Hindlimb muscle (tissue), 1 donor: ENCODE measurements at places on chromosomes 4 and X. TPM values are rescaled to one million over a fixed set of nuclear protein-coding genes. Genes with fewer than 3 reads are reported as not detected.

DNA sequence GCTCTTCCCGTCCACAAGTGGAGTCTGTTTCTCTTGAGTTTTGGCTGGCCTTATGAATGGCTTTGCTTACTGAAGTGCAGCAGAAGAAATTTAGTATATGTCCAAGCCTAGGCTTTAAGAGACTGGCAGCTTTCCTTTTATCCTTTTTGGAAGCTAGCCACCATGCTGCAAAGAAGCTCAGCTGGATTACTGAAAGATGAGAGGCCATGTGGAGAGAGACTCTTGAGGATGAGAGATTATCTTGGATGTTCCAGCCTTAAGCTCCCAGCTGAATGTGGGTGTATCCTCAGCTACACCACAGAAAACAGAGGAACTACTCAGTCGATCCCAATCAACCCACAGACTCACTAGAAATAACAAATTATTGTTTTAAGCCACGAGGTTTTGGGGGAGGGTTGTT, 12.5 kb downstream of the CCNG2 start:
- no peak for DNase-seq

DNA sequence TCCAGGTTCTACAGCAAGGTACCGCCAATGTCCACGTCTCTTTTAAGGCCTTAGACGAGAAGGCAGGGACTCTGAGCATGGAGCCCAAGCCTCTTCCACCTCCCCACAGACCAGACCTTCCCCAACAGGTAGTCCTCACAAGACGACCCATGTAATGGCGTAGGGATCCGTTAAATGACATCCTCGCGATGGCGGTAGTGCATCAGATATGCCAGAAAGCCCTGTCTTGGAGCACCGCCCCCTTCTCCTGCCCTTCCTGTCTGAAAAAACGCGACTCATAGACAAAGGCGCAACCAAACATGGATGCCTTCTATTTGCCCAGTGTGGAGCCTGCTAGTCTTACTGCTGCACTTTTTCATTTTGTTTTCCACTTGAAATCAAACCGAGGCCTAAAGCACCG, 185.4 kb downstream of the OR13H1 start:
- no peak for DNase-seq

- no peak for DNase-seq
Observed at GRCh38 chrX:17495052-17495451, 120.1 kb downstream of the NHS start.

- peak; percentile 60 for DNase-seq
Observed at GRCh38 chrX:68995780-68996551, 167.1 kb downstream of the EFNB1 start.

The GPRIN3 gene
- polyA plus RNA-seq = 3.3 TPM

The STK32B gene
- polyA plus RNA-seq = 6.6 TPM

DNA sequence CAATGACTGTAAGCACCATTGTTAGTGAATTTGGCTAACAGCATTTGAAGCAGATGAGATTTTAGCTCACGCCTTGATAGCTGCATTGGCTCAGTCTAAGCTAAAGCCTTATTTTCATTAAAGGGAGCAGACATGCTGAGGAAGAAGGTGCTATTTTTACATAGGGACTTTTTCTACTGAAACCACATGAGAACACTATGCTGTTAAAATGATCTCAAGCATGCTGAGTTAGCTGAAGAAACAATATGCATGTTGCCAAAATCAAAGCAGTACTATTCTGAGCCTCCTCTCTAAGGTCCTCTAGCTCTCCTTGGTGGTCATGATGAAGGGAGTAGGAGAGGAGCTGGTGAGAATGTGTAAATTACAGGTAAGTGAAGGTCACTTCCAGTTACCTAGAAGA, 134.4 kb upstream of the JADE1 start:
- DNase-seq = no peak
